NCI-H2029 treated with DMSO at 0.1 percent for 48 hours (cell line): ENCODE measurements at places on chromosomes 6 and 20.

GRCh38 chr6:108584323-108584722 lies 23.6 kb downstream of the FOXO3 start:
- no peak for DNase-seq

DNA sequence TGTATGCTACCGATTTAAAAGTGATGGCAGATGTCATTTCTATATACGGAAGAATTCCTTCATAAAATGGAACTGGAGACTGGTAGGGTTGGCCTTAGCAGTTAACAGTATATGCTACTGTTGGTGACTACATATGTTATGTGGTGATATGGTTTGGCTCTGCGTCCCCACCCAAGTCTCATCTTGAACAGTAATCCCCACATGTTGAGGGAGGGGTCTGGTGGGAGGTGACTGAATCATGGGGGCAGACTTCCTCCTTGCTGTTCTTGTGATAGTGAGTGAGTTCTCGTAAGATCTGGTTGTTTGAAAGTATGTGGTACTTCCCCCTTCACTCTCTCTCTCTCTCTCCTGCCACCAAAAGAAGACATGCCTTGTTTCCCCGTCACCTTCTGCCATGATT lies 29.6 kb downstream of the RGS17 start:
- DNase-seq, result no peak

DNA sequence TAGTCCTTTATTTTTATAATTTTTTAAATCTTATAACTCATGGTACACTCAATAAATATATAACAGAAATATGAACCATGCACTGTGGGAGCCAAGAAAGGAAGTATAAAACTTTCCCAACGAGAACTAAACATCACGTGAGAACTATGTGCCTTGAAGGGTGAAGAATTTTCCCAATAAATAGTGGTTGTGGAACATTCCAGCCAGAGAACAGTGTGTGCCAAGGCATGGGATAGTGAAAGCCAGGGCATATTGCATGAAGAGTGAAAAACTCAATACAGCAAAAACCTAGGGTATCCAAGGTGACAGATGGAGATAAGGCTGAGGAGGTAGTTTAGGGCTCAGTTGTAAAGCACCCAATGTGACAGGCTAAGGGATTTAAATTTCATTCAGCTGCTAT lies 86.1 kb downstream of the SIM1 start:
- DNase-seq, result no peak

- no peak for DNase-seq
Measured at GRCh38 chr6:119036081-119036480, 42.4 kb downstream of the FAM184A start.

DNA sequence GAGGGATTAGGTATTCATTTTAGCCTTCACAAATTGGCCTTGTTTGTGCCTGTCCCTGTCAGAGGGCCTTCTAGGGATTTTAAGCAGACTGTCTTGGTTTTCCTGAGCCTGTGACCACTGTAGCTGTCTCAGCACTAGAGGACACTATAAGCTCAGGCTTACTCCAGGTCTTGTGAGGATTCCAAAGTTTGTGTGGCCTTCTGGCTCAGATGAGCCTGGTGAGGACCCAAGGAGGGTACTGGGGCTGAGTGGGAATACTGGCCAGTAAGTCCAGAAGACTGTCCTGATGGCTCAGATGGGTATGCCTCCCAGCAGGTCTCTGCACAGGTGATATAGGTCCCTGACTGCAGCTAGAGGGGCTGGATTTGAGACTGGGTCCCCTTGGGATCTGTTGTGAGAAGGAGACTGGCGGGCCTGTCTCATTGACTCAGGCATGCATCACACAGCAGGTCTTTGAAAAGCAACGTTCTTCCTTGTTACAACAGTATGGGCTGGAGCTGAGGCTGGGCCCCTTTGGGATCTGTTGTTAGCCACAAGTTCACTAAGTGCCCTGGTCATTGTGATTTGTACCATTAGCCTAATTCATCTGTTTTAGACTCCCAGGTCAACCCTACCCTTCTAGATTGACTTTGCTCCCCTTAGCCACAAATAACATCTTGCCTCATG lies 26.3 kb upstream of the TFB1M start:
- no peak for DNase-seq

DNA sequence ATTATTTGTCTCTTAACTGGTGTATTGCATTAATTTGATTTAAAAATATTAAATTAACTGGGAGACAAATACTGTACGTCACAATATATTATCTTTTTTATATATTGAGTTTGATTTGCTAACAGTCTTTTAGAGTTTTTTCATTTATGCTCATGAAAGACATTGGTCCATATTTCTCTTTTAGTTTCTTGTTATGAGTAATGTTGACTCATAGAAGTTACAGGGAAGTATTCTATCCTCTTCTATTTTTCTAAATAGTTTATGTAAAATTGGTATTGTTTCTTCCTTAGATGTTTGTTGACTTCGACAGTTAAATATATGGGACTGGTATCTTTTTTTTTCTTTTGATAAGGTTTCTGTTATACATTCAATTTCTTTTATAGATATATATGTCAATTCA lies 1115.6 kb upstream of the CITED2 start:
- DNase-seq, result no peak

- no peak for DNase-seq
Measured at GRCh38 chr6:2274981-2275891, 29.8 kb upstream of the GMDS start.

- DNase-seq, result no peak
Measured at GRCh38 chr20:44504402-44505307, 17.2 kb downstream of the SERINC3 start.

DNA sequence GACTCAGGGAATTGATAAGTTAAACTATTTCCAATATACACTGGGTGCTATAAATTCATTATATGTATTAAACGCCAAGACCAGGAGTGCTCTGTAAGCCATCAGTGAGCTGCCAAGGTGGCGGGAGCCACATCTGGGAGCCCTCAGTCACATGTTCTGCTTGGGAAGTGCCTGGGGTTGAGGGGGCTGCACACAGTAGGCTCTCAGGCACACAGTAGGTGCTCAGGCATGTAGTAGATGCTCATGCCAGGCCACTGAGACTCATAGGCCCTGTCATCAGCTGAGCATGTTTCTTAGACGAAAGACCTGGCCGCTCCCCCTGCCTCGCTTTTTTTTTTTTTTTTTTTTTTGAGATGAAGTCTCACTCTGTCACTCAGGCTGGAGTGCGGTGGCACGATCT lies 83.3 kb upstream of the BHLHE23 start:
- DNase-seq, result no peak

- DNase-seq, result peak; percentile 62
Measured at GRCh38 chr6:26520237-26520849, 17.8 kb upstream of the HMGN4 start.

DNA sequence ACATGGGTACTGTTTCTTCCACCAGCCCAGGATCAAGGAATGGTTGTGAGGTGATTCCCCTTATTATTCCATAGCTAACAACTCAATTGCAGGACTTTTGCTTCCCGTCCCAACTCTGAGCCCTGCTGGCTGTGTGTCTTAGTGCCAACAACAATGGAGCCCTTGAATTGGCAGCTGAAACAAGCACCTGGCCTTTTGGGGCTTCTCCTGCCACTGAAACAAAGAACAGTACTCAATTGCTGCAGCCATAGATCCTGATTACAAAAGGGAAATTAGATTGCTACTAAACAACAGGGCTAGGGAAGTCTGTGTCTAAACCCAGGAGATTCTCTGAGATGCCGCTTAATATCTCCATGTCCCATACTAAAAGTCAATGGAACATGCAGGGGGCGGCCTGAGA lies 61.3 kb upstream of the CARMIL1 start:
- peak; percentile 40 for DNase-seq

DNA sequence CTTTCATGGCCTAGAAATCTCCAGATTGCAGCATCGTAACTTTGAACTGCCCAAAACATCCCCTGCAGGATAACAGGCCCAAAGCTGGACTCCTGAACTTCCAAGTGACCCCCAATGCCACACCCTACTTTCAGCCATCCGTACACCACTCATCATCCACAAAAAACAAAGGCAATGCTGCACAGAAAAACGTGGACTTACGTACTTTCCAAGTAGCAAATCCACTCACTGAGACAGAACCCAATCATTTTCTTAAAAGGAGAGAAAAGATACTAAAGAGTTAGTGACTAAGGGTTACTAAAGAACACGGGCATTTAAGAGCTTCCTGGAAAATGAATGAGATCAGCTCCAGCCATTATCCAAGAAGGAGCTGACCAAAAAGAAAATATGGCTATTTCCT lies 211.0 kb downstream of the WDR27 start:
- no peak for DNase-seq

DNA sequence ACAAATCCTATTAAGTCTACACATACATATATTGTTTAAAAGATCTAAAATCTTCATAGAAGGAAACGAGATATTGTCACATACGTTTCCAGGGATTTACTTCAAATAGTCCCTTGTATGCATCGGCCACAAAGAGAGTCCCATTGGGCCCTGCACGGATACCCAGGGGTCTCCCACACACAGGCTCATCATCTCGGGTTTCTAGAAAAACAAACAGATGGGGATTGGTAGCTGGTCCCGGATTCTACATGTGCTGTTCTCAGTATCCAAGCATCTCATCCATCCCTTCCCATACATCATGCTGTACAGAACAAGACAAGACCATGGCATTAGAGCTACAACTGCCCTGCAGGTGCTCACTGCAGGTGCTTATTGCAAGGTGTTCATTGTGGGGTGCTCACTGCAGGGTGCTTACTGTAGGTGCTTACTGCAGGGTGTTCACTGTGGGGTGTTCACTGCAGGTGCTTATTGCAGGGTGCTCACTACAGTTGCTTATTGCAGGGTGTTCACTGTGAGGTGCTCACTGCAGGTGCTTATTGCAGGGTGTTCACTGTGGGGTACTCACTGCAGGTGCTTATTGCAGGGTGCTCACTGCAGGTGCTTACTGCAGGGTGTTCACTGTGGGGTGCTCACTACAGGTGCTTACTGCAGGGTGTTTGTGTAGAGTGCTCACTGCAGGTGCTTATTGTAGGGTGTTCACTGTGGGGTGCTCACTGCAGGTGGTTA lies 21.0 kb downstream of the APMAP start:
- no peak for DNase-seq

- no peak for DNase-seq
Measured at GRCh38 chr6:1426416-1426815, 37.0 kb downstream of the FOXF2 start.

DNA sequence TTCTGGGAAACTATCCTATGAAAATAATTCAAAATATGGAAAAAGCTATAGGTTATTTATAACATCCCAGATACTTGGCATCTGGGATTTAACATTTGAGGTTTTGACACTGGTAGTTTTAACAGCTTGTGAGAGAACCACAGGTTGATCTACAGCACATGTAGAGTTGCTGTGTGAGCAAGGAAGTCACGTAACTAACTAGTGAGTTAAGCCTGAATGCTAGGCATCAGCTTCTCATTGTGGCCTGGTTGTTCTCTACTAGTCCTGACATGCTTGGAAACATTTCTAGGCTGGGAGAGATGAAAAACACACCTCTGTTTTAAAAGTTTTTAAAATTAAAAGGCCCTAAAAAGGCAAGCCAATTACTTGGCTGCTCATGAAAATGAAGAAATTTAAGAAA lies 28.2 kb downstream of the ESF1 start:
- no peak for DNase-seq

GRCh38 chr6:154805288-154805911 lies 72.2 kb downstream of the SCAF8 start:
- no peak for DNase-seq

GRCh38 chr6:146364816-146365594 lies 178.6 kb upstream of the RAB32 start:
- DNase-seq, result no peak

DNA sequence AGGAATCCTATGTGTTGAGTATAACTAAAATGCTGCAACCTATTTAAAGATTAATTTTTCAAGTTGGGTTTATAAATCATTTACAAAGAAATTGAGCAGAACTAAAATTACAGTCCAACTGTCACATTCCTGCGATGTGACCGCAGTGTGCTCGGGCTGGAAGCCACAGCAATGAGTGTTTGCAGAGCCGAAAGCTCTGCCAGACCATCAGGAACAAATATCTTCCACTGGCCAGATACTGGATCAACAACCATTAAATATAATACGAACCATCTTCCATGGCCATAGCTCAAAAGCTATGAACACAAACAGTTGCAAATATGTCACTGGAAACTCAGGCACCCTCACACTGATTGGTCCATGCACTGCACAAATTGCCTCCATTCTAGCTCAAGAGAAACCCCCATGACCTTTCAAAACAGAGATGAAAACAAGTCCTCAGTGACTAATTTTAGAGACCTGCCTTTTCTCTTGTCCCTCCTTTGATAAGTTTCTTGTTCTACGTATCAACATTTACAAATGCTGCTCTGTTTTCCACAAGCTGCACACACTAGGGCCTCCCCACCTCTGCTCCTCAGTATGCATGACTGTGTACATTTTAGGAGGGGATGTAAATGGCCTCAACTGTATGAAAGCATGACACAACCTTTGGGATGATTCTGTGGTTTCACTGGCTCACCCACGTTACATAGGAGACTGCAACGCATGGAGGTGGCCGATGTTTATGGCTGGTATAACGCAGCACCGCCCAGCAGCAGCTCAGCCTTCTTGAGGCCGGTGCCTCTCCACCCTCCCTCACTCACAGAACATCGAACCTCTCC lies 171.7 kb downstream of the WDR27 start:
- DNase-seq, result peak; percentile 87

GRCh38 chr6:86502497-86502896 lies 434.8 kb upstream of the HTR1E start:
- no peak for DNase-seq

GRCh38 chr20:40785346-40785745 lies 96.3 kb upstream of the MAFB start:
- no peak for DNase-seq

GRCh38 chr6:157329829-157330228 lies 6.5 kb upstream of the TMEM242 start:
- DNase-seq, result no peak

DNA sequence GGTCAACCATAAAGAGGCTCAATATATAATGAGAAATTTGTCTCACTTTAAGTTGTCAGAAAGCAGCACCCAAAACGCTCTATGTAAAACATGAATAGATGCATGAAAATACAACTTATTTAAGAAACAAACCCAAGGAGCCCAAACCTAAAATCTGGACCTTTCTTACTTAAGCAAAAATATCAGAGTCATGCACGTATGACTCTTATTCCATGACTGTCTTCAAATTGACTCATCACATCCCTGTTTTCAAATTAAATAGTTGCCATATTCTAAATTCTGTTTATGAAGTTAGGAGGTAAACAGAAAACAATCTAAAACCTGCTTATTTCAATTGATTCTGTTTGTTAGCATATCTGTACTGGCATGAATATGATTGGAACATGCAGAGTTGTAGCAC lies 42.1 kb downstream of the ANKRD6 start:
- no peak for DNase-seq

GRCh38 chr6:15658181-15658744 lies 4.6 kb downstream of the DTNBP1 start:
- DNase-seq, result no peak
